Stimulated activated CD8-positive, alpha-beta memory T cell treated with anti-CD3 and anti-CD28 coated beads, Interleukin-4, amount 100 ng/mL, for 4 hours (primary cell): ENCODE measurements at places on chromosomes 1 and 21.

- DNase-seq: no peak
Measured at GRCh38 chr21:26845759-26846035, 488 bp upstream of the ADAMTS1 start.

GRCh38 chr1:220873087-220873486 is 6.2 kb upstream of the HLX start:
- no peak for DNase-seq

- no peak for DNase-seq
Measured at GRCh38 chr21:33914188-33914587, 1.4 kb downstream of the ATP5PO start.

GRCh38 chr1:206674745-206675175 is 9.9 kb upstream of the MAPKAPK2 start:
- DNase-seq: no peak

GRCh38 chr21:28624626-28625025 is 368.1 kb downstream of the LTN1 start:
- DNase-seq: no peak

DNA sequence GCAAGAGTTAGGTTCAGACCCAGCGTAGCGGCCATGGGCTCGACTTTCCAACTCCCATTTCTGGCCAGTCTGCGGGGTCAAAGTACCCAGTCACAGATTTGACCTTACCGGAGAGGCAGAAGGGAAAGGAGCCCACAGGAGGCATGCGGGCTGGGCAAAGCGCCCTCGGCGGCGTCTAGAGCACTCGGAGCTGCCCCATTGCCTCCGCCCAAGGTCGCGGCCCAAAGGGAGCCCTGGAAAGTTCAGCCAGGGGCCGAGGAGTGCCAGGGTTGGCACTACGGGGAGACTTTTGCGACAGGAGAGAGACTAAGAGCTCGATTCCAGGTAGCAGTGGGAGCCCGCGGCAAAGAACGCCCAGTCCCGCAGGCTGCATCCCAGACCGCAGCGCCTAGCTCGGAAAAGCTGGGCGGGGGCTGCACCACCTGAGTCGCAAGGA is 896 bp downstream of the KANK4 start:
- DNase-seq: no peak

DNA sequence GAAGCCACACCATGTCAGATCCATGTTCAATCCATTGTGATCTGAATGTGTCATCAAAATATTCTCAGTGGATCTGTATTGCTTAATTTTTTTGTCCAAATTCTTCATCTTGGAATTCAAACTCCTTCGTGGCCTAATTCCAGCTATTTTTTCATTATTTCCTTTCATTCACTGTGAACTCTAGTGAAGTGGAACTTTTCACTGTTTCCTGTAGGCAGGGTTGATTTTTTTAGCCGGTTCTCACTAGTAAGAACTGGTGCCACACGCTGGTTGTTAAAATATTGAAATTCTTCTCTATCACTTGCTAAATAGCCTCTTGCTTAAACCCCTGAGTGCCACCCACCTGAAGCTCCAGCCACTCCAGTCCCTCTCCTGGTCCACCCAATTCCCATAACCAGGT is 7.6 kb upstream of the S100A11 start:
- no peak for DNase-seq
